ENCODE measurements at places on chromosomes 4 and X.

- DNase-seq = no peak
These were observed 149.0 kb downstream of the POU4F2 start for GRCh38 chr4:146787731-146788130.

DNA sequence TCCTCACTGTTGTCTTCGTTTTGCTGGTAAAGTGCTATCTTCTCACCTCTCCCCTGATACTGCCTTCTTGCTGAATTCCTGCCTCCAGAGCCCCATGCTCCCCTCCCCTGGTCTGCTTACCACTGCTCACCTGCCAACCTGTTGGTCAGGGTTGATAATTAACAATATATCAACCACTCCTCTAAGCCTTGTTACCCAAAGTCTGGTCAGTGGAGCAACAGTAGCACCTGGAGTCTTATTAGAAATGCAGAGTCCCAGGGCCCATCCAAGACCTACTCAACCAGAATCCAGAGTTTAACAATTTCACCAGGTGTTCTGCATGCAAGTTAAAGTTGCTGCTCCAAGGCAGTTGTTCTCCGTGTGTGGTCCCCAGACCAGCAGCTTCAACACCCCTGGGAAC lies 55.0 kb downstream of the EFNB1 start:
- DNase-seq = no peak

DNA sequence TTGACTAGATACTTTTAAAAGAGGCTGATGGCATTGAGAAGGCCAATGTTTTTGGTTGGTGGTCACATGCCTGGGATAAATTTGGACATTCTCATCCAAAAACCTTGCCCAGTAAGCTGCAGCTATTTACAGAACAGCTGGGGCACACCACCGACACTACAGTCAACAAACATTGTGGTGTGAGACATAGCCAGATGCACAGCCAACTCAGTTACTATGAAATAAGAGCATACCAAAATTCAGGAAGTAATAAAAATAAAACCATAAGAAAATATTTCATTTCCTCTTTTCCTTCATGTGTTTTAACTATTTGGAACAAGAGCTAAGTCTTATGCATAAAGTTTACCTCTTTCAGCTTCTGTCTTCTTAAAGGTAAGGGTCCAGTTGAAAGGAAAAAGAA lies 8.8 kb downstream of the PPM1K start:
- peak; percentile 69 for DNase-seq

DNA sequence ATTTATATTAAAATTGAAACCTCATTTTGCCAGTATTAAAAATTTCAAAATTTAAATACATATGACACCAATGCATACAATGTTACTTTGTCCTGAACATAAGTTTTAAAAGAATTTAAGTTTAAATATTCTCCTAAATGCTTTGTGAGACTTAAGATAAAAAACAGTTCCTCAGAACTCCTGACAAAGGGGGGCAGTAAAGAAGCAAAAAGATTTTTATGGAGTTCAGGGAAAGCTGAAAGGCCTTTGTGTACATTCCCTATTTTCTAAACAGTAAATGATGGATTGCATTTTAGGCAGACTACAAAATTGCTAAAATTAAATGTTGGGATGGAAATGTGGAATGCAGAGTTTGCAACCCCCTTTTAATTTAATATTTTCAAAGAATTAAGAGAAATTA lies 81.7 kb downstream of the SNCA start:
- no peak for DNase-seq

- no peak for DNase-seq
These were observed 200.2 kb upstream of the PABPC4L start for GRCh38 chr4:134401798-134402197.

DNA sequence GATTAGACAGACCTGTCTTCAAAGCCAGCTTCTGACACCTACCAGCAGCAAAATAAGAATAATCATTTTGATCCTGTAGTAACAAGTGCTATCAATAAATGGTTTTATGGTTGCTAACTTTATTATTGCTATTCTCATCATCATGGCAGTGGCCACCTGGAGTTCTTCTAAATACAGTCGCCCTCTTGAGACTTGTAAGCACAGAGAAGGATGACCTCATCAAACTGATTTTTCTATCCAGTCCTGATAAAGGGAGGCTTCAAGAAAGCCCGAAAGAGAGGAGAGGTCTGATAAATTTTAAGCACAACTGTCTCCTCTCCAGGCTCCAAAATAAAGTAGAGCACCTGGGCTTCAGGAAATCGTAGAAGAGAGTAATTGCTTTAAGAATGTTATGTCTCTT lies 286.4 kb downstream of the USP46 start:
- no peak for DNase-seq

- no peak for DNase-seq
These were observed 543.3 kb downstream of the GRID2 start for GRCh38 chr4:92847026-92847425.

- DNase-seq = no peak
These were observed 15.4 kb upstream of the CSTF2 start for GRCh38 chrX:100804780-100805179.

DNA sequence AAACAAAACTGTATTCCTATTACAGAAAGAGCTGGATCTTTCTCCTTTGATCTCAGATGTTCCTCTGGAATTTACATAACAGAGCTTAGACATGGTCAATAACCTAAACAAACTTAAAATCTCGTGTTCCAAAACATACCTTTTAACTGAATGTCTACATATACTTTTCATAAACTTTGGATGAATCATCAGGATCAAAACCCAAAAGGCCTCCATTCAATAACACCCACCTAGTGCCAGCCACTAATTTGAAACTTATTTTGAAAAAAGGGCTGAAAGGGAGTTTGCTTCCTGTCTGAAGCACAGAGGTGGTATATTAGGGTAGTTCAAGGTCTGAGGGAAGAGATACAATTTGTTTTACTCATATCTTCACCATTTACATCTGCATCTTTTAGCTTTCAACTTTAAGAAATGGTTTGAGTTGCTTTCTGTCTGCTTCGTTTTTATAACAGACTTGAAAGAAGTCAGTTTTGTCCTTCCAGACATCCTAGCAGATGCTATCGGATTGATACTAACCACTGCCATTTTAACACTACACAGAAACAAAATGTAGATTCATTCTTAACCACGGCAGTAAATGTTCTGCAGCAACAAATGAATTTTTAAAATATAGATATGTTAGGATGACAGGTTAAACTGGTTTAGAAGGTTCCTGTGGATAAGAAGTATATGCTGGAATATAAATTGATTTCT lies 242.8 kb upstream of the DKK2 start:
- DNase-seq = no peak

DNA sequence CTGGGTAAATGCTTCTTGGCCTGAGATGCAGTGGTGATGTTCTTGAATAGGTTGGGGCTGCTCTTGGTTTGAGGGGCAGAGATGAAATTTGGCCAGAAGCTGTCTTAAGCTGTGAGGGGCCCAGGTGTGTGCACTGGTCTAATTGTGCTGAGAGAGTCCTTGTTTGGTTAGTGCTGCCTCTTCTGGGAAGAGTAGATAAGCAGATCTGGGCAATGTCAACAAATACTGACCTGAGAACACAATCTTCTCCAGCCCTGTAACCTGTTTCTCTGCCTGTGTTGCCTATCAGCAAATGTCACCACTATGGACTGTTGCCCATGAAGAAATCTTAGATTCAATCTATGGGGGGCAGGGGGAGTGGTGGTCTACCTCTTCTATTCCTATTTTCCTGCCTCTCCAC lies 17.2 kb upstream of the USP27X start:
- DNase-seq = no peak

DNA sequence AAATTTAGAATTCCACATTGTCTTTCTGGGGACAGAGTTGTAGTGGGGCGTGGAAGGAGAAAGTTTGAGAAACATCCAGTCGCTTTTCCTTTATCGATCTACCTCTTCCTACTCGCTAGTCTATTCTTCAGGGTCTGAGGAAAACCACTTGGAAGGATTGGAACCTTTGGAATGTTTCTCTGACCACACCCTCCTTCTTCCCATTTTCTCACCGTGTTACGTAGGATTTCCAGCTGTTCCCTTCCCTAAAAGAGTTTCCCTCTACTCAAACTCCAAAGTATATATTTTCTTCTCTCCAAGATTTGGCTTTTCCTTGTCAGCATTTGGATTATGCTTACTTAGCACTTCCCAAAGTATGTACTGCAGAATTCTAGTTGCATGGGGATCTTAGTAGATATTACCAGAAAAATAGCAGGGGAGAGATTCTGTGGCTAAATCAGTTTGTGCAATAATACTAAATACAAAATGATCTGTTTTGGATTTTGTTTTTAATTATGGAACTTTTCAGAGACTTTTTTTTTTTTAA lies 4.9 kb downstream of the ENPEP start:
- DNase-seq = no peak

DNA sequence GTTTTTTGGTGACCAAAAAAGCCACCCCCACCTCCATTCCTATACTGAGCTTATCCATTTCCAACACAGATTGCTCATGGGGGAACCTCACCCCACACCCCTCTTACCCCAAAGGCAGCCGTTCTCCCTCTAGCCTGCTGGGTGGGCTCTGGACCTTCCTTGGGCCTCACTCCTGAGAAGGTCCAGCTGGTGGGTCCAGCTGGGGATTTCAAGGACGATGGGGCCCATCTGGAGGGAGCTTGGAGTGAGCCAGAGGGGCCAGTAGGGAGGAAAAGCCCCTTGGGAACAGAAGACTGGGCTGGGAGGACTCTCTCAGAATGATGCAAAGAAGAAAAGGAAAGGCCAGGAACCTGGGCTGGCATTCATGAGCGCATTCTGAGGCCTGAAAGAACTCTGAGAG lies 42.0 kb upstream of the PJA1 start:
- DNase-seq = no peak

- no peak for DNase-seq
These were observed 2.2 kb upstream of the FMR1NB start for GRCh38 chrX:147978931-147979330.

DNA sequence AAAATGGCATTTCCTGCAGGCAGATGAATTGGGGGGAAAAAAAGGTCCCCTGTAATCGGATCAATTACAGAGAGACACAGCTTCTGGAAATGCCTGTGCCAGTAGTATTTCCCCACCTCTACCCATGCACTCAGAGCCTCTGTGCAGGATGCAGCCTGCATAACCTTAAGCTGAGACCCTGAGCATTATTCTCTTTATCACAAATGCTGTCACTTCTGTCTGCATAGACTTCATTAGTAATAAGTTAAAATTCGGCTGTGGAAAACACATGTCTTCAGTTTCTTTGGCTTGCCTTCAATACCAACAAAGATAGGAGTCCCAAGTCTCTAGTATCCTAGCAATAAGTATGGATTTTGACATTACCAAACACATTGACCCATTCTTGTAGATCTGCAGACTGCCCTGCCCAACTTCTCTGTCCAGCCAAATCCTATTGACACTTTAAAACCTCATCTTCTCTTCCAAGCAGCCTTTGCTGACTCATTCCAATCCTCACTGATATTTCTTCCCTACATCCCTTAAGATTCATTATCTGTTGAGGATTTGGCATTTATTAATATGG lies 70.8 kb downstream of the LUZP4 start:
- DNase-seq = no peak

GRCh38 chrX:18722500-18723071 lies 15.1 kb downstream of the PPEF1 start:
- DNase-seq = no peak

GRCh38 chr4:22430626-22431025 lies 85.2 kb downstream of the ADGRA3 start:
- no peak for DNase-seq

- DNase-seq = no peak
These were observed 117.0 kb upstream of the TEX13C start for GRCh38 chrX:125202591-125203248.

DNA sequence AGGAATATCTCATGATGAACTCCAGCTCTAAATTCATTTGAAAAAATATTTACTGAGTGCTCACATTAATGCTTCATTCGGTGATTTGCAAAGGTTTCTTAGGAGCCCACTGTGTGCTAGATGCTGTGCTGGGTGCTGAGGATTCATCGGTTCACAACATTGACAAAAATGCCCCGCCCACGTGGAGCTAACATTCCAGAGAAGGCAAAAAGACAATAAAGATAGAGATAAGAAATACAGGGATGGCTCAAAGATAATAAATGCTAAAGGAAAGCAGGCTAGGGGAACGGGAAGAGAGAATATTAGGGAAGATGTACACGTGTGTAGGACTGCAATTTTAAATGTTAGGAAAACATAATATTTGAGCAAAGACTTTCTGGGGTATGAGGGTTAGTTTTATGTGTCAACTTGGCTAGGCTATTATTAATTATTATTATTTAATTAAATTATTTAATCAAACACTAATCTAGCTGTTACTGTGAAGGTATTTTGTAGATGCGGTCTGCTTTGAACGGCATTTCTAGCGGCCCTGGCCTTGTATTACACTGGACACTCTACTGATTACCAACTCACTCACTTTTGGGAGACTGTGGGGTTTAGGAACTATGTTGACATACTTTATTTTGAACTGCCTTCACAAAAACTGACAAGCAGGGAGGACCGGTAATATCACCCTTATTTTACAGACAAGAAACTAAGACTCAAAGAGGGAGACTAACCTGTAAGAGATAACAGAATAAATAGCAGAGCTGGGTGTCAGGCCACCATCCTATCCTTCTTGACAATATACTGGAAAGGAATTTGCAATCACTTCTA lies 61.9 kb upstream of the IRF2 start:
- peak; percentile 37 for DNase-seq

- DNase-seq = no peak
These were observed 29.7 kb upstream of the IL9R start for GRCh38 chrX:155967653-155968325.

DNA sequence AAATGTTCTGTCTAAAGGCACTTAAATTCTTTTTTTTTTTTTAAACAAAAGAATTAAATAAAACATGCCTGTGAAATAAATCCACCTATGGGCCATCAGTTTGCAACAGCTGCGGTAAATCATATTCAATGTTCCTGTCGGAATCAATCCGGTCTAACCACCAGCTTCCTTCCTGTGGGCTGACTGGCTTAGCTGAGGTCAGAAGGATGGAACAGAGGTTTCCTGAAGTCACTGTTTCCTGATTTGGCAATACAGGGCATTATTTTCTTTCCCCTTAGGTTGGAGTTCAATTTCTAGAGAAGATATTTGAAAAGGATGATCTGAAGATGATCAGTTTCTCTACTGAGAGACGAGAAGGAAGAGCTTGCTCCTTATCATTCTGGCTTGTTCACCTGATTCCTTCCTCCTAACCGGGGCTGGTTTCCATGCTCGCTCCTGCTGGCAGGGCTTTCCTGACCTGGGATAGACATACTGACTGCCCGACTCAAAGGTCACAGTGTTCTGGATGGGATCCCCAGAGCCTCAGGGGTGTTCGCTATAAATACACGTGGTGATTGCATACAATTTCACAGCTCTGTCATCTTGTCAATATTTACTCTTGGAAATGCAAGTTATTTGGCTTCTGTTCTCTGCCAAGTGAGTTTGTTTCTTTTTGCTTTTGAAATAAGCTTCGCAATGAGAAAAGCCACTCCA lies 21.7 kb downstream of the PDLIM3 start:
- peak; percentile 29 for DNase-seq
